Panc1 (cell line): ENCODE measurements at places on chromosomes 1 and 21.

DNA sequence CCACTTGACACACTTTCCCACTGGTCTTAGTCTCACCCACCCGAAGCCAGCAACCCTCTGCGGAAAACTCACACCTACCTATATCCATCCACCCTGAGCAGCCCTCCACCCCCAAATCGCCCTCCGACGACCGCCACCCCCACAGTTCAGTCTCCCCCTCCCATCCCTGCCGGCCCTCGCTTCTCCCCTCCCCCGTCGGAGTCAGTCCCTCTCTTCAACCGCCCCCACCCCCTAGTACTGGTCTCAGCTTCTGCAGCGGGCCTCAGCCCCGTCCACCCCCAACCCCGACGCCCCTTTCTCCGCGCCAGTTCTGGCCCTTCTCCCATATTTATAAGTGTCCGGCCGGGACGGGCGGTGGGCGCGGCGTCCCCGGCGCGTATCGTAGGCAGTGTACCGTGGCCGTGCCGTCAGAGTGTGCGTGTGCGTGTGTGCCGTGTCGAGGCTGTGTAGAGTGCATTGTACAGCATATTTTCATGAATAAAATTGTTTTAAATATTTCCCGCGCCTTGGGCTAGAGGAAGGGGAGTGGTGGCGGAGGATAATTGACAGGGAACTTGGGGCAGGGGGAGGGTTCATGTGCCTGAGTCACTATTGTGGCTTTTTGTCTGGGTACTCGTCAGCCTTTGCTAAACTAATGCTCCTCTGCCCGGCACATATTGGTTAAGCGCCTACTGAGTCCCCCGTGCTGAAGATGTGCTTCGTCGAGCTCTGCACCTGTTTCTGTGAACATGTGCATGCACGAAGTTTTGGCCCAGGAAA is 22.0 kb downstream of the FOXO6 start:
- no peak for DNase-seq

DNA sequence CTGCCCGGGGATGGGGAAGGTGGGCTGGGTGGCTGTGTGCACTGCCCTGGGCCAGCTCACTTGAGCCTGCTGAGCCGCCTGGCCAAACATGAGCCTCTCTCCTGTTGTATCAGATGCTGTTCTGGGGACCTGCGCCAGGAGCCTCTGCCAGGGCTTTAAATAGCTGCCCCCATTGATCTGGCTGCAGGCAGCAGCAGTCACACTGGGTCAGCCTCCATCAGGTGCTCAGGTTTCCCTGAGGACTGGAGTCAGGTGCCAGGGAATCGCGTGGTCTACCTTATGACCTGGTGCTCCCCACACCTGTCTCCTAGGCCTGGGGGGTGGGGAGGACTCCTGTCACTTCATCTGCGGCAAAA is 700 bp upstream of the CCDC28B start:
- DNase-seq = no peak

GRCh38 chr1:22221233-22221780 is 78.4 kb upstream of the WNT4 start:
- DNase-seq = no peak

DNA sequence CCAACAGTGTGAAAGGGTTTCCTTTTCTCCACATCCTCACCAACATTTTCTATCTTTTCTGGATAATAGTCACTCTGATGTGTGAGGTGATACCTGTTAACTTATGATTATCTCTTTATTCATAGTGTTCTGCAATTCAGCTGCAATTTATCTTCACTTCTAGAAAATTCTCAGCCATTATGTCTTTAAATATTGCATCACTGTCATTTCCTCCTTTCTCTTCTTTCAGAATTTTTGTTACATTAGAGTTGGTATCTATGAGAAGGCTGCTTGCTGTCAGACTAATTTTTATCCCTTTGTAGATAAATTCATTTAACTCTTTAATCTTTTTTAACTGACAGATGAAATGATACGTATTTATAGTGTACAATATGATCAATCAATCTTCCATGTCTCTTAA is 30.5 kb upstream of the ATF3 start:
- no peak for DNase-seq

DNA sequence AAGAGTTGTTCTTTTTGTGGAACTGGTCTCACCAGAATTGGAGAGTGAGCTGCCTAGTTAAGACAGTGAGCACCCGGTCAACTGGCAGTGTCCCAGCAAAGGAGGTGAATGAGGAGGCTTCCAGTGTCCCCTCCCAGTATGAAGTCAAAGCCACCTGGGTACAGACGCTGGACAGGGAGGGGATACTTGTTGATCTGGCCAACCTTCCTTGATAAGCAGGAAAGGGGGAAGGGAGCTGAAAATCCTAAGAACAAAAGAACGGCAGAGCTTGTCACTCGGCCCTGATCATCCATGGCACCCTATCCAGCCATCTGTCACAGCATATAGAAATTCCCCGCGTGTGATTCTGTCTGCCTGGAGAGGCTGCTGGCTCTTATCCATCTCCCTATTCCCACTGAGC is 91.5 kb downstream of the SSBP3 start:
- no peak for DNase-seq

DNA sequence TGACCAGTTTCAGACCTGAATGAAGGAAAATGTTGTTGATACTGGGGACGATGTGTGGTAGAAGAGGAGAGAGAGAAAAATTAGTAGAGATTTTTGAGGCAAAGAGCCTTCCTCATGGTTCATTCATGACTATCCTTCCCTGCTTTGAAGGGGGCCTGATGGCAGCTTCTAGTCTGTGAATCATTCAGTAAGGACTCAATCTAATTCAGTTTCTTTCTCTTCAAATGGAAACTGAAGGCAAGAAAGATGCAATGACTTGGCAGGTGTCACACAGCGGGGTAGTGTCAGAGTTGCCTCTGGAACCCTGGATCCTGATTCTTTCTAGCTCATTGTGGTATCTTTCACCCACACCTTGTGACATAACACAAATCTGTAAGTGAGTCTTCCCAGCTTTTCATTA is 14.9 kb upstream of the CD5L start:
- no peak for DNase-seq

DNA sequence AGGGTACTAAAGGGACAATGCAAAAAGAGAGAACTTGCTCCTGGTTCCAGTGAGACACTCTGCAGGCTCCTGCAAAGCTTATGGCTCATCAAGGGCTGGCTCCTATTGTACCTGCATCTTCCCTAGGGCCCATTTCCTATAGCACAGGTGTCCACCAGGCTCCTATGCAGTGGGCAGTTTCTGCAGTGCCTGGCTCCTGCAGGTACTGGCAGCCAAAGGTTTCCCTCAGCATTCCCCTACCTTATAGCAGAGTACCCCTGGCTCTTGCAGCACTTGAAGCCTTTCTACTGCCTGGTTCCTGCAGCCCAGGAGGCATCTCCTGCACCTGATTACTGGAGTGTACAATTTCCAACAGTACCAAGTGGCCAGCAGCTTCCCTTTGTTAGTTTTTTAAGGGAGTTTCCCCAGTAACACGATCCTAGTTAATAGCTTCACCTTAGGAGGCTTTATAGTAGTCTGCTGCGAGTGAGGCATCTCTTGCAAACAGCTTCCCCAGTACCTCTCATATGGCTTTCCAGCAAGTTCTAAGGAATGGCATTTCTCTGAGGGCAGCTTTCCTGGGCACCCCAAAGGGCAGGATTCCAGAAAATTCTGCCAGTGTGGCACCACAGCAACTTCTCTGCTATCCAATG is 141.7 kb downstream of the DENND1B start:
- DNase-seq = no peak

- no peak for DNase-seq
These were observed 13.2 kb downstream of the ST7L start for GRCh38 chr1:112605633-112606327.

DNA sequence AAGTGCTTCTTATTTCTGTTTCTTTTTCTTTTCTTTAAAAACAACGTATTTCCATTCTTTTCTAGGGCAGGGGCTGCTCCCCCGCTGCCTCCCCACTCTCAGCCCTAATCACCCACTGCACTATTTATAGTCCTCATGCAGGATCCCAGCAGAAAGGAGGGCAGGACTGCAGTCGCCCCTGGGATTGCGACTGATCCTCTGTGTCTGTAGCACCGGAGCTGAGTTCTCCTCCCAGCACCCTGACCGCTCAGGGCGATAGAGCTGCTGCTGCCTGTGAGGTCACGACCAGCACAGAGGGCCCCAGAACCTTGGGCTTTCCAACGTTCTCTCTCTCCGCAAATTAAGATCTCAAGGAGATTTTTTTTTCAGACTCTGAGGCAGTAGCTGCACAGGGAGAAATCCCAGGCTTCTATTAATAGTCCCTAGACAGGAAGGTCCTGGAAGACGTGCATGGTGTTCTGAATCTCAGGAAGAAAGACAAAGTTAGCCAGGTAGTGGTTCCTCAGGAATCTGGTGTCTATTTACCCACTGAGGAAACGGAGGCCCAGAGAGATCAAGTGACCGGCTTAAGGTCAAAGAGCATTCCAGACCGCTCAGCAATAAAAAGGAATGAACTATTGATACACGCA is 46.8 kb downstream of the PRAMEF20 start:
- DNase-seq = no peak

DNA sequence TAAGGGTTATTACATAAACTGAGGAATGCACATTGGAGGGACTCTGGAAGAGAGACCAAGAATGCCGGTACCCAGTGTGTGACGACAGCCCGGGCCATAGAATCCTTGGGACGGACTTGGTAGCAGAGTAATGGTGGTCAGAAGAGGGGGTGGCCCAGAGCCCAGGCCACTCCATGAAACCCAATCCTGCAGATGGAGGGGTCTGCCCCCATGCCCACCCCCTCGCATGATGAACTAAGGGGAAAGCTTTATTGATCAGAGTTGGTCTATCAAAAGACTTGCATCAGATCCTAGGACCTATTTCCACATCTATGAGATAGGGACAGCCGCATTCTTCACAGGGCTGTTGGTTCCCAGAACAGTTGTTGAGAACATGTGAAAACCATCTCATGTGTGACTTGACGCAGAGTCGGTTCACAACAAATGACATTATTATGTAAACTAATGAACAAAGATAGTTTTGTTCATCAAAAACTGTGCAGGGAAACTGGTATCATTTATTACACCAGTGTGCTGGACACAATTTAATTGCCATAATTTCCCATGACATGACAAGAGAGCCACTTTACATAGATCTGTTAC is 21.5 kb upstream of the SDC3 start:
- no peak for DNase-seq

- no peak for DNase-seq
These were observed 11.9 kb downstream of the MEF2D start for GRCh38 chr1:156488566-156489165.

GRCh38 chr1:33973799-33974545 is 110.1 kb downstream of the HMGB4 start:
- no peak for DNase-seq

DNA sequence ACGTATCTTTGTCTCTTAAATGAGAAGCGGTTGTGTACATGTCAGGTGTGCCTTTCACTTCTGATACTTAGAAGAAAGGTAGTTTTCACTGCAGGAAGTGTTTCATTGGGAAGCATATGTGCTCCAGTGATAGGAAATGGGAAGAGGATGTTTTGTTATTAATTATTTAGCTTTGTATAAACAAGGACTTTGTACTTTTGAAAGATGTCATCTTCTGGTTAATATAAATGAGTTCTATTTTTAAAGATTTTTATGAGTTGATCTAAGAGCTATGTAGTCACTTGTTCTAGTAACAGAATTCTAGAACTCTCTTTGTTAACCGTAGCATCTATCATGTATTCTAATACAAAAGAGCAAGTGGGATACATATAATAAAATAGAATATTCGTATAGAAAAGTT is 130.5 kb downstream of the RASAL2 start:
- no peak for DNase-seq

DNA sequence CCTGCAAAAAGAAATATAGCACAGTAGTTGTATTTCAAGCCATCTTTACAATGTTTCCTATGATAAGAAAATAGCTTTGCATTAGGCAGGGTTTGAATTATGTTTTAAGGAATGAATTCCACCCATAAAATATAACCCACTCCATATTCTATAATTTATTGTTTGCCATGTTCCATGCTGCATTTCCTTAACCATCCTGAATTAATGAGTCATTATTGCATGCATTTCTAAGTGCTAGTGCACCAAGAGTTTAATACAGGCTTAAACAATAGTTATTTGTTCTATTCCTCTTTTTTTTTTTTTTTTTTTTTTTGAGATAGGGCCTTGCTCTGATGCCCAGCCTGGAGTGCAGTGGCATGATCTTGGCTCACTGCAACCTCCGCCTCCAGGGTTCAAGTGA is 45.2 kb downstream of the MIGA1 start:
- no peak for DNase-seq

DNA sequence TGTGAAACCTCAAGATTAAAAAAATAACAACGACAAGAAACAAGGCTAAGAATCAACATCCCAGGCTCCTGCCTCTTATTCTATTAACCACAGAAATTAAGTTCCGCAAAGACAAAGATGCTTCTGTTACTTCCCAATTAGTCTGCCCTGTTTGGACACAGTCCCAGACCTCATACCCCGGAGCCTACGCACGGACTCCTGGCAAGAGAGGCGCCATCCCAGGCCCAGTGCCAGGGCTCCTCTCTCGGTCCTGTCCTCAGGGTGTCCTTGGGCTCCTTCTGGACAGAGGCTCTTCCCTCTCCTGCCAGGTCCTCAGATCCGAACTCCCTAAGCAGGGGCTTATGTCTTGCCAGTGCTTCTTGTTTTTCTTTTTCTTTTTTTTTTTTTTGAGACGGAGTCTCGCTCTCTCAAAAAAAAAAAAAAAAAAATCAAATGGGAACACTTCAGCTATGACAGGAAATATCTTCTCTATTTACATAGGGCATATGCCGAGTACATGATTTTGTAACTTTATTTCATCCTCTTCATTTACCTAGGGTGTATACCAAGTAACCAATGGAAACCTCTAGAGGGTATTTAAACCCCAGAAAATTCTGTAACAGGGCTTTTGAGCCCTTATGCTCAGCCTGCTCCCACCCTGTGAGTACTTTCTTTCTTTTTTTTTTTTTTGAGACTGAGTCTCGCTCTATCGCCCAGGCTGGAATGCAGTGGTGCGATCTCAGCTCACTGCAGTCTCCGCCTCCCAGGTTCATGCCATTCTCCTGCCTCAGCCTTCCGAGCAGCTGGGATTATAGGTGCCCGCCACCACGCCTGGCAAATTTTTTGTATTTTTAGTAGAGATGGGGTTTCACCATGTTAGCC is 11.7 kb upstream of the ENO1 start:
- no peak for DNase-seq
